ENCODE measurements at places on chromosomes 12 and 14. TPM values are rescaled to one million over a fixed set of nuclear protein-coding genes. Genes with fewer than 3 reads are reported as not detected.

- no peak for DNase-seq
Measured at GRCh38 chr14:73461478-73462047, 3.2 kb upstream of the NUMB start.

GRCh38 chr12:111624540-111624939, 25.4 kb upstream of the ATXN2 start:
- no peak for DNase-seq

The VRTN gene
- total RNA-seq, result not detected

DNA sequence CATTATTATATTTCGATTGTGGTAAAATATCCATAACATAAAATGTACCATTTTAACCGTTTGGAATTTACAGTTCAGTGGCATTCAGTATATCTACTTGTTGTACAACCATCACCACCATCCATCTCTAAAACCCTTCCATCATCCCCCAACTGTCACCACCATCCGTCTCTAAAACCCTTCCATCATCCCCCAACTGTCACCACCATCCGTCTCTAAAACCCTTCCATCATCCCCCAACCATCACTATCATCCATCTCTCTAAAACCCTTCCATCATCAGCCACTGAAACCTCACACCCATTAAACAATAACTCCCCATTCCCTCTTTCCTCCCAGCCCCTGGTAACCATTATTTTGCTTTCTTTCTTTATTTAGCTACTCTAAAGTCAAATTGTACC, 144.2 kb upstream of the EEA1 start:
- no peak for DNase-seq

- DNase-seq, result no peak
Measured at GRCh38 chr14:71166180-71166837, 259.1 kb downstream of the PCNX1 start.

The COCH gene
- 1.9 TPM for total RNA-seq

DNA sequence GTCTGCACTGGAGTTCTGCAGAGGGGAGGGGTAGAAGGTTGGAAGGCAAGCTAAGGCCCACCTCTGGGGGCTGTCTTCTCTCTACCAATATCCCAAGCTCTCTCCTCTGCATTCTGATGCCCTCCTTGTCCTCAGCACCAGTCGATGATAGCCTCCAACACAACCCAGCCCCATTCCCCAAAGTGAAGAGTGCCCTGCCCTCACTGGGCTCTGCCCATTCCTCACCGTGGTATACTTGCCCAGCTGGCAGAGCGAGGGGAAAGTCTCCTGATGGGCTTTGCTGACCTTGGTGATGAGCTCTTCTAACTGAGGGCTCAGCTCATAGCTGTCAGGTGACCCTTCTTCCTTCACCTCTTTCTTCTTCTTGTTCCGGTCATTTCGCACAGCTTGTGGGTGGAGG, 7.2 kb upstream of the ITGB7 start:
- no peak for DNase-seq

DNA sequence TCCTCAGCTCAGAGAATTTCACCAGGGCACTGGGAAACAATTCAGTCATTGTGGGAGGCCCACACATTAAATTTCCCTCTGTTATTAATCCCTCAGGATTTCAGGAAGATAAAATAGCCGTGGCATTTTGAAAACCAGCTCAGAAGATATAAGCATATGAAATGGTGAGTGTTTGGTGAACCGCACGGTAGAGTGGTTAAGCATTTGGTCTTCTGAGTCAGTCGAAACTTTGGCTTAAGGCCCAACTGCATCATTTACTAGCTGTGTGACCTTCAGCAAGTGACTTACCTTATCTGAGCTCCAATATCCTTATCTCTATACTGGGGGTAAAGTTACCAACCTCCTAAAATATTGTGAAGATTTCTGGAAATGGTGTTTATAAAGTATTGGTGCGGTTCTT, 5.2 kb upstream of the VRK1 start:
- no peak for DNase-seq

GRCh38 chr12:116404247-116404646, 126.8 kb upstream of the MED13L start:
- no peak for DNase-seq

- DNase-seq, result no peak
Measured at GRCh38 chr14:33808187-33808586, 142.7 kb downstream of the EGLN3 start.

The ARHGDIB gene
- 1,284 TPM for total RNA-seq

DNA sequence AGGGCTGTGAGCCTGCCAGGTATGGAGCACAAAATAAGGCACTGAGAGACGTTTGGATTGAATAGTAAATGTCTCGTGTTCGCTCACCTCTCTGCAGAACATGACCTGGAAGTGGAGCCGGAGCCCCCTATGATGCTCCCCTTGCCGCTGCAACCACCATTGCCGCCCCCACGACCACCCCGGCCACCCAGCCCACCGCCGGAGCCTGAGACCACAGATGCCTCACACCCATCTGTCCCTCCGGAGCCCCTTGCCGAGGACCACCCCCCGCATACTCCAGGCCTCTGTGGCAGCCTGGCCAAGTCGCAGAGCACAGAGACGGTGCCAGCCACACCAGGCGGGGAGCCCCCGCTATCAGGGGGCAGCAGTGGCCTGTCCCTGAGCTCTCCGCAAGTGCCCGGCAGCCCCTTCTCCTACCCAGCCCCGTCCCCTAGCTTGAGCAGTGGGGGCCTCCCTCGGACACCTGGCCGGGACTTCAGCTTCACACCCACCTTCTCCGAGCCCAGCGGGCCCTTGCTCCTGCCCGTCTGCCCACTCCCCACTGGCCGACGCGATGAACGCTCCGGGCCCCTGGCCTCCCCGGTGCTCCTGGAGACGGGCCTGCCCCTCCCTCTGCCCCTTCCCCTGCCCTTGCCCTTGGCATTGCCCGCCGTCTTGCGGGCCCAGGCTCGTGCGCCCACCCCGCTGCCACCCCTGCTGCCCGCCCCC, 18.7 kb downstream of the SETD1B start:
- no peak for DNase-seq

- DNase-seq, result no peak
Measured at GRCh38 chr14:37443461-37443860, 151.6 kb downstream of the FOXA1 start.

- DNase-seq, result no peak
Measured at GRCh38 chr14:87139299-87139698, 853.7 kb downstream of the GALC start.

The MYF5 gene
- total RNA-seq, result not detected

- DNase-seq, result no peak
Measured at GRCh38 chr12:12818701-12819100, 5.6 kb downstream of the DDX47 start.

DNA sequence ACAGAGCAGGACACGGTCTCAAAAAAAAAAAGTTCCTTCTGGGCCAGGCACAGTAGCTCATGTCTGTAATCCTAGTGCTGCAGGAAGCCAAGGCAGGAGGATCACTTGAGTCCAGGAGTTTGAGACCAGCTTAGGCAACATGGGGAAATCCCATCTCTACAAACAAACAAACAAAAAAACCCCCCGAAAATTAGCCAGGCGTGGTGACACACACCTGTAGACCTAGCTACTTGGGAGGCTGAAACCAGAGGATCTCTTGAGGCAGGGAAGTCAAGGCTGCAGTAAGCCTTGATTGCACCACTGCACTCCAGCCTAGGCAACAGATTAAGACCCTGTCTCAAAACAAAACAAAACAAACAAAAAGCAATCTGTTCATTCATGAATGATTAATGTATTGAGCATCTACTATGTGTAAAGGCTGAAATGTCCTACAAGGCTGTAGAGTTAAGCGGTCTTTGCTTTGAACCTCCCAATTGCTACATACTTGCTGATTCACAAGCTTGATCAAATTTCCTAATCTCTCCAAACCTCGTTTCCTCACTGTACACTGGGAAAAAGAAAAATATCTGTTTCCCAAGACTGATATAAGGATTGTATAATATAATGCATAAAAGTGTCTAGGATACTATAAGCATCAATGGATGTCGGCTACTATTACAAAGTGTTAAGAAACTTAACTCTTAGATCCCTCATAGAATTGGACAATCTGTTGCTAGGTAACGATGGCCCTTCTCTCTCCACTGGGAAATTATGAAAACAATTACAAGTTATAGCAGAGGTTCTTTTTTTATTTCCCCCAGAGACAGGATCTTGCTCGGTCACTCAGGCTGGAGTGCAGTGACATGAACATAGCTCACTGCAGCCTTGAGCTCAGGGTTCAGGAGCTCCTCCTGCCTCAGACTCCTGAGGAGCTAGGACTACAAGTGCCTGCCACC, 7.9 kb upstream of the RILPL2 start:
- no peak for DNase-seq

GRCh38 chr14:64518229-64518628, 13.7 kb downstream of the ZBTB1 start:
- no peak for DNase-seq

DNA sequence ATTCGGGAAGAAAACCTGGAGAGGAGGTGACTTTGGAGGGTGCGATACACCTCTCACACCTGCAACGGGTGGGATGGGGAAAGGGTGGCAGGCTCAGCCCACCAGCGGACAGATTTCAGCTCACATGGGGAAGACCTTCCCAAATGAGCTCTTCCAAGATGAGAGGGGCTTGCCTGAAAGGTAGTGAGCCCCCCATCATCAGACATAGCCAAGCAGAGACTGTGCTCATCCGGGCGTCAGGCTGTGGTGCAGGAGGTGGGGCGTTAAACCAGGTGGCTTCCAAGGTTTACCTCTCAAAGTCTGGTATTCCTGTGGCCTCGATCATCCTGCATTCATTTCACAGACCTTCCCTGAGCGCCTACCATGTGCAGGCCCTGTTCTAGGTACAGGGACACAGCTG, 105.4 kb upstream of the FKBP4 start:
- peak; percentile 25 for DNase-seq

The TMED8 gene
- 24.4 TPM for total RNA-seq

DNA sequence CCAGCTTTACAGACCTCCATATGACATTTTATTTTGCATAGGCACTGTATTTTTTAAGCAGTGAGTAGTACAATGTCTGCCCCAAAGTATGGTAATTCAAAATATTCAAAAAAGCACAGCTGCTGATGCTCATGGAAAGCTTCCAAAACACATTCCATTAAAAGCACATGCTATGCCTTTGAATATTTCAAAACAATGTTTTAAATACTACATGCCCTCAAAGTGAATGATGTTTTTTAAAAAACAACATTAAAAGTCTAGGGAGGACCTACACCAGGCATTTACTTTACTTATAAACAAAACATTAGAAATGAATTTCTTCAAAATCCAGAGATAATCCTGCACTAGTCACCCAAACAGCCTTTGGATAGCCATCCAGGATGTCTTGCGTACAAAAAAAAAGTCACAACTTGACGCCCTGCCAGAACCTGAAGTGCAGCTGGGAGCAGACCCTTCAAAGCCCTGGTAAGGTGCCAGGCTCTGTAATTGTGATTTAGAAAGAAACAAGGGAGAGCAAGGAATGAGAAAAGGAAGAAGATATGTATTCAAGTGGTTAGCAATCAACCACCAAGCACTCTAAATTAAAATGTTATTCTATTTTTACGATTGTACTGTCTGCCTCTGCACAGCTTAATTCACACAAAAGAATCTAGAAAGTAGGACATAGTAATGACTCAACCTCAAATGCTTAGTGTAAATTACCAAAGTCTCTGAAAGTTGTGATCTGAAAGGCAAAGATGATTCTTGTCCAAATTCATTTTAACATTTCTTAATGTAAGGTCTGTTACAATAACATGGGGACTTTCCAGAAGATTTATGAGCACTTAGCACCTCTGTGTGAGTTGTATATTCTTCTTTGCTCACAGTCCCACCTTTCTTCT, 31.9 kb downstream of the CEP83 start:
- DNase-seq, result no peak

DNA sequence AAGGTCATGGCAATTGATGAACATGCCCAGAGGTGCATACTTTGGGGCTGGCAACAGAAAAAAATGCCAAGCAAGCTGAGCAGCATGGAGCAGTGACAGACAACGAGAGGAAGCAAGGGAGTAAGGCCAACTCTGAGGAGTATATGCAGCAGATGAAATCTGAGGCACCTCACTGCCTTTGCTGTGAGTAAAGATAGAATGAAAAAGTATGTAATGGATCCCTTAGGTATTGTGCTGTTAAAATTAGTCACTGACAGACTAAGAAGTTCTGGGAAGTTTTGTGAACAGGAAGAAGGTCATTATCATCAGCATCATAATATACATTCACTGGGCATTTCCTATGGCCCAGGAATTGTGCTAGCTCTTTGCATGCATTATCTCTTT, 269.9 kb downstream of the DUSP6 start:
- DNase-seq, result no peak

All from activated CD8-positive, alpha-beta memory T cell treated with anti-CD3 and anti-CD28 coated beads, Interleukin-2, amount 10 ng/mL, durations not matched to agents 7 days and 5 days (primary cell).